ENCODE measurements at places on chromosomes 12 and 14.

- DNase-seq: no peak
These were observed 180.9 kb downstream of the AEBP2 start for GRCh38 chr12:19620222-19620621.

- DNase-seq: no peak
These were observed 11.6 kb downstream of the RAPGEF3 start for GRCh38 chr12:47747126-47747525.

DNA sequence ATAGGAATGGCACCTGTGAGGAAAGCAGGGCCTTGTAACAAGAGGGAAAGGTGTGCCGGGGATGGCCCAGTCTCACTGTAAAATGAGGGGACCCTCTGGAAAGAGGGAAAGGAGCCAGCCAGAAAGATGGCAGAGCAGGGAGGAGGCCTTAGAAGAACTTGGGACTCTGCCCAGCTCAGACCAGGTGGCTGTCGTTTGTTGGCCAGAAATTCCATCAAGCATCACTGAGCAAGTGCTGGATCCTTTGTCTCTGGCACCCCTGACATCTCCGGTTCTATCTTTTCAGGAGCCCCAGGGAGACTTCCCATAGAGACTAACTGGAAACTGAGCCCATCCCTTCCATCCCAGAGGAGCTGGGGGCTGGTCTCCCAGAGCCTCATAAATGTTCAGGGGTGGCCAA lies 43.3 kb downstream of the DEGS2 start:
- DNase-seq: no peak

DNA sequence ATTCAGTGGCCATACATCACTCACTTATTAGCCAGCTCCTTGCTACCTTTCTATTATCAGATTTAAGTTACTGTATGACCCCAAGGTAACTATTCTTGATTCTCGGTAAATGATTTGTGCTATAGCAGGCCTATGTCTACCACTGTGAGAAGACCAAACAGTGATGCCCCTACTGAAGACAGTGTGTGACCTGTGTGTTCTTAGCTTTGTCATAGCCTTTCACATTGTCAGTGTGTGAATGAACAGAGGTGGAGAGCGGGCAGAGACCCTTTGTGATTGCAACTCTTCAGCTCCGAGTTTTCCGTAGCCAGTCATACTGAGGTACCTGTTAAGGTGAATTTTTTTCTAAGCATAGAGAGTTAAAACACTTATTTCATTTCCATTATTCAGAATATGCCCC lies 294.0 kb downstream of the LRFN5 start:
- no peak for DNase-seq

- DNase-seq: no peak
These were observed 701 bp downstream of the SPRING1 start for GRCh38 chr12:116736962-116737773.

- no peak for DNase-seq
These were observed 201.3 kb downstream of the PCNX1 start for GRCh38 chr14:71108398-71109119.

GRCh38 chr12:56190695-56191155 lies 1.4 kb upstream of the SMARCC2 start:
- no peak for DNase-seq

GRCh38 chr12:16568873-16569272 lies 37.1 kb downstream of the LMO3 start:
- DNase-seq: no peak

DNA sequence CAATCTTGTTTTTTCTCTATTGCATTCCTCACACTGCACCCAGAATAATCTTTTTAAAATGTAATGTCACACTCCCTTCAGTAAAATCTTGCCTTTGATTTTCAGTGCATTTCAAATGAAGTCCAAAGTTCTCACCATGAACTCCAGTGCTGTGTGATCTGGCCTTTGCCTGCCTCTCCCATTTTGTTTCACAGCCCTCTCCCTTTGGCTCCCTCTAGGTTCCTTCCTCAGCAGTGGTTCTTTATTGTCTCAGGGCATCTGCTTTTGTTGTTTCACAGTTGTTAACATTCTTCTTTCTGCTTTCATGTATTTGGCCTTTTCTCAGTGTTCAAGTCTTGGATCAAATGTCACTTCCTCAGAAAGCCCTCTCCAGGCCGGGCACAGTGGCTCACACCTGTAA lies 84.5 kb upstream of the AMN1 start:
- no peak for DNase-seq

GRCh38 chr12:82660541-82661325 lies 26.0 kb upstream of the TMTC2 start:
- DNase-seq: no peak

- no peak for DNase-seq
These were observed 15.8 kb downstream of the KRT18 start for GRCh38 chr12:52964556-52965336.

GRCh38 chr14:57897144-57897748 lies 31.4 kb upstream of the SLC35F4 start:
- DNase-seq: no peak

- DNase-seq: no peak
These were observed 48.0 kb downstream of the ARF6 start for GRCh38 chr14:49940808-49941421.

- DNase-seq: no peak
These were observed 87.7 kb downstream of the GPR135 start for GRCh38 chr14:59377491-59377890.

DNA sequence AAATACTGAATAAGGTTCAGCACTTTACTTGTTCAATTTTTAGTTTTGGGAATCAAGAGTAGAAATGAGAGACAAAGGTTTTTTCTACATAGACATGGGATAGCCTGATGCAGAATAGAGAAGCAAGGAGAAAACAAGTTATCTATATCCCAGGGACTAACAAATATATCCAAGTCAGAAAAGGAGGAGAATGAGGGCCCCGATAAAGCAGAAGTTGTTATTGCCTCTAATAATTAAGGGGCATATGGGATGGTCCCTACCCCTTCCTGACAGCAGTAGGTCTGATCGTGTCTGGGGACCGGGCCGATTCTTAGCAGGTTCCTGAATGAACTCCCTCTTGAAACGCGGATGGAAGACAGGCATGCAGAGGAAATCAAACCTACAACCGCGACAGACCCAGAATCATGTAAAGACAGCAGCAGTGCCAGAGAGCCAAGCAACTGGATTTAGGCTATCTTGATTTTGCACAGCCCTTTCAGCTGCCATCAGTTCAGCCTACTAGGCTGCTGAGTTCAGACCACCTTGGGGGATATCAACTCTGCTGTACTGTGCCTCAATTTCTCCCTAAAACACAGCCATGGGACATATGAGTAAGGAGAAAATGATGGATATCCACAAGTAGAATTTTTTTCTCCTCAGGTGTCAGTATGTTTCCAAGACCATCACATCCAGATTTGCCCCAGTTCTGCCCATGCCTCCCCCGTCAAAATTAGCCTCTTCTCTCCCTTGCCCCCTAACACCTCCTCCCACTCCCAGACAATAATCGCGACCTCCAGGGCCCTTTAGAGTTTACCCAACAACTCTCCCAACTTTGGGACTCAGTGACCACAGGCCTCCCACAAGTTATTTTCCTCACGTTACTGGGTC lies 706 bp downstream of the PRMT5 start:
- no peak for DNase-seq

- DNase-seq: no peak
These were observed 81.7 kb downstream of the TNFAIP2 start for GRCh38 chr14:103204852-103205540.

DNA sequence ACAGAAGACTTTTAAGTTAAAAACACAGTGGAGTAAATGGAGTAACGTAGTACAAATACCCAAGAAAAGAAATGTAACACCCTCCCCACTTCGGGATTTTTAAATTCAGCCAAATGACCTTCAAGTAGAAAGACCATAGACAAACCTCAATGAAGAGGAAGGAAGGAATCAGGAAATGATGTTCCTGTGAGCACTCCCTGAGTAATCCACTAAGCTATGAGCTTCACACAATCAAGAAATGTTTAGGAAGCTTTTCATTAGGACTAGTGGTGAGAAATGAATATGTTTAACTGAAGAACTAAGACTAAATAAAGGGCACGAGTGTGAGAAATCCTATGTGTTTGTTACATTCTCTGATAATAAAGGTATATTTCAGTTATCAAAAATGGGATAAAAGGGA lies 10.1 kb downstream of the TCL1A start:
- DNase-seq: no peak

GRCh38 chr12:45687081-45688015 lies 42.2 kb upstream of the ARID2 start:
- DNase-seq: no peak

All from suppressor macrophage treated with lipopolysaccharide for 4 hours (primary cell).